Gastrocnemius medialis (tissue), 4 donors: ENCODE measurements at places on chromosomes 2 and 18. TPM values are rescaled to one million over a fixed set of nuclear protein-coding genes. Genes with fewer than 3 reads are reported as not detected.

Gene CFAP65
- not detected for total RNA-seq

GRCh38 chr18:44897816-44898215, 217.1 kb downstream of the SETBP1 start:
- DNase-seq: no peak

GRCh38 chr2:224608104-224608503, 22.9 kb upstream of the CUL3 start:
- no peak for DNase-seq

- DNase-seq: no peak
These were observed 784.1 kb upstream of the CDH7 start for GRCh38 chr18:64966667-64967066.

GRCh38 chr2:233663911-233664310, 7.8 kb upstream of the UGT1A9 start:
- no peak for DNase-seq

DNA sequence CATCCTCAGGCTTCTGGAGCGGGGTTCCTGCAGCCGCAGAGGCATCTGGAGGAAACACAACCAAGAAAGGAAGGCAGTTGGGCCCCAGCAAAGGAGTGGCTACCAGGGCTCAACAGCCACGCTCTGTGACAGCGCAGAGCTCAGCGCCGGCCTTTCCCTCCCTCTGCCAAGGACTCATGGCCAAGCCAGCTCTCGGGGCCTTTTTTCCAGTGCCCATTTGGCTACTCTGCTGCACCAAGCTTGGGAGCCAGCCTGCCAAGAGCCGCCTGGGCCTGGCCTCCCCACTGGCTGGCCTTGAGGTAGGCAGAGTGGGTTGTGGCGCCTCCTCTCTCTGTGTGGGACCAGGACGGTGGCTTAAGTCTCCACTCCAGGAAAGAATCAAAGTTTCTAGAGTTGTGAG, 7.2 kb upstream of the CCDC74A start:
- no peak for DNase-seq

Gene SERPINB2
- total RNA-seq: not detected

DNA sequence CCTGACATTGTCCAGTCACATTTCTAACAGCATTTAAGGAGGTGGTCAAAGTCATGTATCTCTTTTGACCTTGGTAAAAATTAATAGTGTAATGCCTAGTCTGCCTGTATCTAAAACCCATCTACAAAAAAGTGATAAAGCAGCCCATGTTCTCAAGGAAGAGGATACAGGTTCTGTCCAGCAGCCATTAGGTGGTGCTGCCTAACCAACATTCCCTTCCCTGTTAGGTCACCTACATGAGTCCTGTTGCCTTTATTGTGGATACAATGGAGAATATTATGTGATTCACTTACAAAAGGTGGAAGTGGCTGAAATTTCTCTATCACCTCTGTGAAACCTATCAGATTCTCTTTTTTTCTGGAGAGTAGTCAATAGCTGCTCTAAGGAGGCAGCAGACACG, 52.5 kb downstream of the AQP4 start:
- peak; percentile 30 for DNase-seq

DNA sequence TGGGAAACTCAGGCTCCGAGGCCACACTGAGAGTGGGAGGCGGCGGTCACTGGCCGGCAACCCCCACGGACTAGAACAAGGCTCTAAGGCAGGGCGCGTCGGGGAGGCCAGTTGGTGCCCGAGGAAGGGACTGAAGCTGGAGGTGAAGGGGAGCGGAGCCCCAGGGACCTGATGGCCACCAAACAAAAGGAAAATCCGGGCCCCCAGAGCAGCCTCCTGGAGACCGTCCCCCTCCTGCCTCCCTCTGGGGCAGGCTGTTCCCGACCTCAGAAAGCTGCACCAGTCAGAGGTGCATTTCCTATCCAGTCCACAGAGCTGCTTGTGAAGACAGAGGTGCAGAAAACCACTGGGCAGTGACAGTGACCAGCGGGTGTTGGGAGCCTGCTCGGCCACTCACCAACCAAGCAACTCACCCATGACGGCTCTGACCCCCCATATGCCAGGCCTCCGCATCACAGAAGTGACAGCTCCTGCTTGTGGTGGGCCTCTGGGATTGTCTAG, 172.7 kb downstream of the TWIST2 start:
- DNase-seq: no peak

Gene FKBP1B
- total RNA-seq: 1.5 TPM

GRCh38 chr18:37567061-37567993, 1.7 kb upstream of the CELF4 start:
- no peak for DNase-seq

DNA sequence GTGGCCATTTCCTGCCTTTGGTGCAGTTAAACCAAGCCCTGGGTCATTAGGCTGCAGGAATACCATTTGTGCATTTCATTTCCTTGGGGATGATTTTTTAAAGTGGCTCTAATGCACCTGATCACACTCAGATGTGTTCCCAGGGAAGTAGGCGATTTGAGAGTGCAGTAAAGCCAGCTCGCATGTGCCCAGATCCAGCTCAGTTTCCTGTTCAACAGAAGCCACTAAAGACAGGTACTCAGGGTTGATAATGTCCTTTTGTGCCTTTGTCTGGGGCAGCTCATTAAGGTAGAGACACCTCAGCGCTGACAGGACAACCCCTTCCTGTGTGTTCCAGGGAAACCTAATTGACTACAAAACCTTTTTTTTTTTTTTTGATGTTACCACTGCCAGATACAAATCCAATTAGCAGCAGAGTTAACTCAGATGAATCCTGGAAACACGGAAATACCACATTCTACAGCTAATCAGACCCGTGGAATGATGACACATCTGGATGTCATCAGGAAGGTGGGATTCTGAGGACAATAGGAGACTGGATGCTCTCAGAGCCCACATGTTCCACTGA, 15.2 kb upstream of the CHRNA1 start:
- DNase-seq: no peak

DNA sequence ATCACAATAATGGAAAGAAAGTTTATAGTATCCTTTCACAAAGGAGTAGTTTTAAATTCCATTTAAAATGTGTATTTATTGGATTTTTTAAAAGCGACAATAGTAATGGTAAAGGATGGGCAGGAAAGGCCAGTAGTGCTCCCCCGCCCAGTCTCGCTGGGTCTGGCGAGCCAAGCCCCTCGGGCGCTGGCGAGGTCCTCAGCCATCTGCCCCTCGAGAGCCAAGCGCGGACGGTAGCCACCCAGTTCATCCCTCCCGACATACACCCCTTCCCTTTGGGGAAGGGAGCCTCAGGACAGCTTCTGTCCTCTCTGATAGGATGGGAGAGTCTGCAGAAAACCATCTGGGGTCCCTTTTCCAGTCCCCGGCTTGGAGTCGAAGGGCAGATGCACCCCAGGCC, 45.2 kb downstream of the BOLA3 start:
- no peak for DNase-seq

- no peak for DNase-seq
These were observed 40.0 kb downstream of the ST8SIA5 start for GRCh38 chr18:46716827-46717226.

GRCh38 chr2:187658952-187659525, 104.8 kb upstream of the TFPI start:
- no peak for DNase-seq

- no peak for DNase-seq
These were observed 4.9 kb upstream of the SNORC start for GRCh38 chr2:232865165-232865564.

- DNase-seq: no peak
These were observed 39.1 kb downstream of the TMEFF2 start for GRCh38 chr2:192155511-192156118.

DNA sequence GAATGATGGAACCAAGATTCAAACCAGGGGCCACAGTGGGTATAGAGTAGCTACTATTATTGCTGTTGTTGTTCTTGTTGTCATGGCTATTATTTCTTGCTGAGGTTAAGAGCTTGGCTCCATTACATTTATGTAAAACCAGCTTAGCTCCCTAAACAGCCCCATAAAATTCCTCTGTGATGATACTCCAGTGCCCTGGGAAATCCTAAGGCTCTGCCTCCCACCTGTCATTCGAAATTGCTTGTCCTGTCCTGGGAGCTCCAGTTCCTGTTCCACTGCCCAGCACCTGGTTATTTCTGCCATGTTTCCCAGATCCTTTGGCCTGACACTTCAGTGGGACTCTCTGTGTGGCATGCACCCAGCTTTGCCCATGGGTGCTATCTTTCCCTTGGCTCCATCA, 27.8 kb upstream of the NCOA1 start:
- no peak for DNase-seq

Gene INHA
- total RNA-seq: 0.29 TPM

Gene SMCHD1
- 43.6 TPM for total RNA-seq

DNA sequence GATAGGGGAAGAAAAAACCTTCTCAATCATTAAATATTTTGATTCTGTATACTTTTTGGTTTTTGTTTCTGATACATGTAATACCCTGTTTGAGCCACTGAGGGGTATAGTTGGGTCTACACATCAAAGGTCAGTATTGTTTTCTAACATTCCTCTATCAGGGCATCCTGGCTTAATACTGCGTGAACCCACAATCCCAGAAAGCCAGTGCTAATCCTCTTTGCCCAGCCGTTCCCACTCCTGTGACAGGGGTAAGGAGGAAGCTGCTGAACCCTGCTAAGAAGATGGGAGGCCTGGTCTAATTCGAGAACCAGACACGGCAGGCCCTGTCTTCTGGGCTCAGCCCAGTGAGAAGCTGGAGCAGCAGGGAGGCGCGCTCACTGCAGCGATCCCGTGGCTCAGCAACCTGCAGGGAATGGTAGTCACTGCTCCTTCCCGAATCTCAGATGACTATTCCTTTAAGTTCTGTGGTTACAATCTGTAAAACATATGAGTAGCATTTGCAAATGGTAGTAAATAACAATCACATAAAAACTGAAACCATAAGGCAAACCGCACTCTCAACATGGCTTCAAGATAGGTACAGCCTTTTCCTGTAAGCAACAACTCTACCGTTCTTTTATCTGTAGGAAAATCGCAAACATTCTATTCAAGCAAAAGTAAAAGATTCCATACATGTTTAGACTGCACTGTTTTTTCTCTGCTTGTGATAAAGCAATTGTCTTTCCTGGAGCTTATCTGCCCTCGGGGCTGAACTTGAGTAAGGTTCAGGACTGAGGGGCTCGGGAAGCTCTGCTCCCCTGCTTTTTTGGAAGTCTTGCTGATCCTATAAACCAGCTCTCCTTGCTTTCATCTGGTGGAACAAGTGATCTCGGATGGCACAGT, 87.0 kb downstream of the EPB41L3 start:
- no peak for DNase-seq

- DNase-seq: no peak
These were observed 54.9 kb downstream of the SRD5A2 start for GRCh38 chr2:31525876-31526275.

GRCh38 chr2:236165842-236166795, 2.1 kb downstream of the GBX2 start:
- no peak for DNase-seq

Gene TTC27
- 12.6 TPM for total RNA-seq

- peak; percentile 49 for DNase-seq
These were observed 79.7 kb upstream of the TAF1B start for GRCh38 chr2:9763356-9764152.

Gene MAT2A
- 53.6 TPM for total RNA-seq

Gene GPBAR1
- not detected for total RNA-seq

DNA sequence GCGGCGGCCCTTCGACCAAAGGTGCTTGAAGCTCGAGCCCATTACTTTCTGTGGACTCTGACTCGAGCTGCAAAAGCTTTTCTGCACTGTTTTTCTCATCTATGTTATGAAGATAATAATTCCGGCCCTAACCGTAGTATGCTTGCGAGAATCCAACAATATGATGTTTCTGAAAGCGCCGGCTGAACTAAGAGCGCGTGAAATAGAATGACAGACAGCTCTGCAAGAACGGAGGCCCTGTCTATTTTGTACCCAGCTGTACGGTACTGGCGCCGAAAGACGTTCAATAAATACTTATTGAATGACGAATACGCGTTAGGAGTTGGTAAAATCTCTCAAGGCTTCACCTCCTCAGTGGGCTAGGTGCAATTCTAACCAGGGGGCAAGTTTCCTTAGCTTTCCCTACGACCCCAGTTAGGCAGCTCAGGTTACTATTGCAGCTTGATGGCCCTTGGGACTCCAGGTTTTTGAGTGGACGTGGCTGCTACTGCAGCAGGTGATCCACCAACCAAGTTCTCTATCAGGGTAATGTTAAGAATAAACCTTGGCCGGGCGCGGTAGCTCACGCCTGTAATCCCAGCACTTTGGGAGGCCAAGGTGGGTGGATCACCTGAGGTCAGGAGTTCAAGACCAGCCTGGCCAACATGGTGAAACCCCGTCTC, 570 bp downstream of the SCRN3 start:
- DNase-seq: no peak

GRCh38 chr18:28689588-28689987, 512.7 kb upstream of the CDH2 start:
- no peak for DNase-seq

Gene MBP
- 28.6 TPM for total RNA-seq

GRCh38 chr2:229980431-229981184, 58.3 kb downstream of the FBXO36 start:
- peak; percentile 22 for DNase-seq

GRCh38 chr2:30768708-30769480, 38.4 kb downstream of the CAPN13 start:
- no peak for DNase-seq
